ENCODE measurements at places on chromosomes 13 and 19.
A peak's percentile ranks its signal among the peaks of the same experiment; 100 is the strongest.

DNA sequence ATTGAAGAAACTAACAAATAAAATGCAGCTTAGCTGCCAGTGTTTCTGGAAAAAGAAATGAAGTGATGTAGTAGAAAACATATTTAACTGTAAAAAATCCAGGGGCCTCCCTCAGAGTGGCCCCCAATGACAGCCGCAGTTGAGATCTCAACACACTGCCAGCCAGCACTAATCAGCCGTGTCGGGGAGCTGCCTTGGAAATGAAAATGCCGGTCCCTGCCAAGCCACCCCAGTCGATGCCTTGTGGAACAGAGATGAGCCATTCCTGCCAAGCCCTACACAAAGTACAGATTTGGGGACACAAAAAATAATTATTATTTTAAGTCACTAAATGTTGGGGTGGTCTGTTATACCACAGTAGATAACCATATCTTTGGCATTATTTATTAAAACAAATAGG is 1342.4 kb downstream of the EFNB2 start:
- no peak for DNase-seq

- DNase-seq: no peak
These were observed 189.3 kb downstream of the TM9SF2 start for GRCh38 chr13:99690426-99691174.

- DNase-seq: peak; percentile 40
These were observed 30.1 kb downstream of the ZAR1L start for GRCh38 chr13:32284927-32285632.

- no peak for DNase-seq
These were observed 64.0 kb downstream of the RXFP2 start for GRCh38 chr13:31803311-31803710.

DNA sequence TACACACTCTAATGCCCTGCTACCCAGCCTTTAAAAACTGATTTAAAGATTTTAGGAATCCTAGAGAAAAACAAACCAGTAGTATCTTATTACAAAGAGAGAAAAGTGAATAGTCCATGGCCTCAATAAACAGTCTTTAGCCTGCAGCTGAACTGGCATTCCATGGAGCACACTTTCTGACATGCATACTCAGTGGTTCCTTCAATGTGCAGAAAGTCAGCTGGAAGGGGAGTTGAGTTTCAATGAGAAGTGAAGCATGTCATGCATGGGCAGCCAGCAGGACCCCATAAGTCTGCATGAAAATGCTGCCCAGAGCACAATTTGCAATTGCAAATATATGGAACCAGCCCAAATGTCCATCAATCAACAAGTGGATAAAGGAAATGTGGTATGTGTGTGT is 273.7 kb downstream of the UQCRFS1 start:
- DNase-seq: no peak

GRCh38 chr13:33639158-33639557 is 178.8 kb upstream of the RFC3 start:
- no peak for DNase-seq

DNA sequence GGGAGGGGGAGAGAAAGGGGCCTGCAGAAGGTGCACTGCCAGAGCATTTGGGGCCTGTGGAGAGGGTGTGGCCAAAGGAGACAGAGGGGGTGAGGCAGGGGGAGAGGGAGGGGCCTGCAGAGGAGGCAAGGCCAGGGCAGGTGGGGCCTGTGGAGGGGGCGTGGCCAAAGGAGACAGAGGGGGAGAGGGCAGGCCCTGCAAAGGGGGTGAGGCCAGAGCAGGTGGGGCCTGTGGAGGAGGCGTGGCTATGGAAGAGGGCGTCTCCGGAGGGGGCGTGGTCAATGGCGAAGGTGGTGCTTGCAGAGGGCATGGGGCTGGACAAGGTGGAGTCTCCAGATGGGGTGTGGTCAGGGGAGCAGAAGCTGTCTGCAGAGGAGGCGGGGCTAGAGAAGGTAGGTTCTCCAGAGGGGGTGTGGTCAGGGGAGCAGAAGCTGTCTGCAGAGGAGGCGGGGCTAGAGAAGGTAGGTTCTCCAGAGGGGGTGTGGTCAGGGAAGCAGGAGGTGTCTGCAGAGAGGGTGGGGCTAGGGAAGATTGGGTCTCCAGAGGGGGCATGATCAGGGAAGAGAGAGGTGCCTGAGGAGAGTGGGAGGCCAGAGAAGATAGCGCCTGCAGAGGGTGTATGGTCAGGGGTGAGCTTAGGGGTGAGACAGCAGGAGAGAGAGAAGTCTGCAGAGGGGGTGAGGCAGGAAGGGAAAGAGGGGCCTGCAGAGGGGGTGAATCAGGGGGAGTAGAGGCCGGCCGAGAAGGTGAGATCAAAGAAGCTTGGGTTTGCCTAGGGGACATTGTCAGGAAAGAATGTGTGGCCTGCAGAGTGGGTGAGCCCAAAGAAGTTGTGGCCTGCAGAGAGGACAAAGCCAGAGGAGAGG is 3.4 kb downstream of the PRR36 start:
- DNase-seq: no peak

DNA sequence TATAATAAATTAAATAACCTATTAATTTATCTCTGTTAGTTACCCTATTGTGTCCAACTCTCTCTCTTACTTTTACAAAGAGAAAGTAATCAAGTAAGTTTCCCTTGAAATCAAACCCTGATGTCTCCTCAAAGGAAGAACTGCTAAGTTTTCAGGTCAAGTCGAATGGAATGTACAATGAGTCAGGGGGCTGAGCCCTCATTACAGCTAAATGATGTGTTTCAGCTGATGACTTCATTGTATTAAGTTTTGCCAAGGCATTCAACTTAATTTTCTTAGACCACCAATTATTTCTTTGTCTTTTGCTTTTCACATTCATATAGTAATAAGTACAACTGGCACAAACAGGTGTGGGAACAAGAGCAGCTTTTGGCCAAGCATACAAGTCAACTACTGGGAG is 54.7 kb upstream of the DCT start:
- DNase-seq: no peak

DNA sequence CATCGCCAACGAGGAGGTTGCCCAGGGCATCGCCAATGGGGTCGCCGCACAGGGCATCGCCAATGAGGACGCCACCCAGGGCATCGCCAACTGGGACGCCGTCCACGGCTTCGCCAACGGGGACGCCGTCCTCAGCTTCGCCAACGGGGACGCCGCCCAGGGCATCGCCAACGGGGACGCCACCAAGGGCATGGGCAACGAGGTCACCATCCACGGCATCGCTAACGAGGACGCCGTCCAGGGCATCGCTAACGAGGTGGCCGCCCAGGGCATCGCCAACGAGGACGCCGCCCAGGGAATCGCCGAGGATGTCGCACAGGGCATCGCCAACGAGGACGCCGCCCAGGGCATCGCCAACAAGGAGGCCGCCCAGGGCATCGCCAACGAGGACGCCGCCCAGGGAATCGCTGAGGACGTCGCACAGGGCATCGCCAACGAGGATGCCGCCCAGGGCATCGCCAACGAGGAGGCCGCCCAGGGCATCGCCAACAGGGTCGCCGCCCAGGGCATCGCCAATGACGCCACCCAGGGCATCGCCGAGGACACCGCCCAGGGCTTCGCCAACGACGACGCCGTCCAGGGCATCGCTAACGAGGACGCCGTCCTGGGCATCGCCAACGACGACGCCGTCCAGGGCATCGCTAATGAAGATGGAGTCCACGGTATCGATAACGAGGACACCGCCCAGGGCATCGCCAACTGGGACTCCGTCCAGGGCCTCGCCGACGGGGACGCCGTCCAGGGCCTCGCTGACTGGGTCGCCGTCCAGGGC is 945.7 kb downstream of the TUBA3C start:
- no peak for DNase-seq

DNA sequence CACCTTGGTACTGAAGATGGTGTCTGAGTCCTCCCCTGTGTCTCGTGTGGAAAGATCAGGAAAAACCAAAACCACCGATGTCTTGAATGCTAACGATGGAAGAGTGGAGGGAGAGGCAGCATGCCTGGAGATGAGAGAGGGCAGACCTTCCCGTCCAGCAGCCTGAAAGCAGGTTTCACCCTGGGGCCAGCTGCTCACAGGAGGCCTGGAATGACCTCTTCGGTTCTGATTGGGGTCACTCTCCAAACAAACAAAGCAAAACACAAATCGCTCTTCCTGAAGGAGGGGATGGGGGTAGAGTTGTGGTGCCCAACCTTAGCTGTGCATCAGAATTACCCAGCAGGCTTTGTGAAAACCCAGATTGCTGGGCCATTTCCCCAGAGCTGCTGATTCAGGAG is 142.3 kb upstream of the SOX1 start:
- DNase-seq: no peak

GRCh38 chr13:63460462-63461090 is 2044.9 kb upstream of the PCDH20 start:
- DNase-seq: no peak

GRCh38 chr13:111252446-111253364 is 67.7 kb upstream of the TEX29 start:
- DNase-seq: no peak

DNA sequence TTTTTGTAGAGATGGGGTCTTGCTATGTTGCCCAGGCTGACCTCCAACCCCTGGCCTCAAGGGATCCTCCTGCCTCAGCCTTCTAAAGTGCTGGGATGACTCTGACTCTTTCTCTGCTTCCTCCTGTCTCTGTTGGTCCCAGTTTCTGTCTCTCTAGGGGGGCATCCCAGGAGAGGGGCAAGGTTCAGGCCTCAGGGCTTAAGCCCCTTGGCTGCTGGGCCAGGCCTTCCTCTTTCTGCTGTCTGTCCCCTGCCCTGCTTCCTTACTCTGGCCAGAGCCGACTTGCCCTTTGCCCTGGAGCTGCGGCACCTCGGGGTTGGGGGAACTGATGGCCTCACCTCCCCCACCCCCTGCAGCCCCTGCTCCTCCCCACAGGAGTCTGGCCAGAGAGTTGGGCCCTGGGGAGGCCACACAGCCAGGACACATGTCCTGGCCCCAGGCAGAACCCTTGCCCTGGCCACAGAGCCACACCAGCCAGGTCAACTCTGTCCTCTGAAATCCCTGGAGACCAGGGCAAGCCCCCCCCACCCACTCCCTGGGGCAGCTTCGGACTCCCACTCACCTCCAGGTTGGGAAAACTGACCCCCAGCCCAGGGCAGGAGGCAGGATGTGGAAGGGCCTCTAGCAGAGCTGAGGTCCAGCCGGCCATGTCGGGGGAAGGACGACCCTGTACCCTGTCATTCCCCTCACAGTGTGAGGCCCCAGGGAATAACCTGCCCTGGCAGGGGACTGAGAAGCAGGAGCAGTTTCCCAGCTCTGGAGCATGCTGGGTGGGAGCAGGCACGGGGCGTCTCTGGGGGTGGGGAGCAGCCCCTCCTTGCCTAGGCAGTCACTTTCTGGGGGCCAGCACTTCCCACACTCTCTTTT is 23.7 kb downstream of the CEBPA start:
- DNase-seq: no peak

DNA sequence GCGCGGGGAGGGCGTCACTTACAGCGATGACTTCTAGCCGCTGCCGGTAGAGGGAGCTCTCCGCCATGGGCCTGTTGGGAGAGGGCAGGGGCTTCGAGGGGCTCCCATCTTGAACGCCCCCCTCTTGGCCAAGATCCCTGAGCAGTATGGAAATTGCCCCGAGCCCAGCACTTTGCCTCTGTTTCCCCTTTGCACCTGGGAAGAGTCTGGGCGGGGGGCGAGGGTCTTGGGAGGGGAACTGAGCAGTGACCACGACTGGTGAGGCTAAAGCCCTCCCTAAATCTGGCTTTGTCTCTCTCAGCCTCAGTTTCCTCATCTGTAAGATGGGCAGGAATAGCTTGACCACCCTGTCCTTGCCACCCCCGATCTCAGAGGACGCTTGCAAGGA is 2.8 kb downstream of the PALM3 start:
- no peak for DNase-seq

DNA sequence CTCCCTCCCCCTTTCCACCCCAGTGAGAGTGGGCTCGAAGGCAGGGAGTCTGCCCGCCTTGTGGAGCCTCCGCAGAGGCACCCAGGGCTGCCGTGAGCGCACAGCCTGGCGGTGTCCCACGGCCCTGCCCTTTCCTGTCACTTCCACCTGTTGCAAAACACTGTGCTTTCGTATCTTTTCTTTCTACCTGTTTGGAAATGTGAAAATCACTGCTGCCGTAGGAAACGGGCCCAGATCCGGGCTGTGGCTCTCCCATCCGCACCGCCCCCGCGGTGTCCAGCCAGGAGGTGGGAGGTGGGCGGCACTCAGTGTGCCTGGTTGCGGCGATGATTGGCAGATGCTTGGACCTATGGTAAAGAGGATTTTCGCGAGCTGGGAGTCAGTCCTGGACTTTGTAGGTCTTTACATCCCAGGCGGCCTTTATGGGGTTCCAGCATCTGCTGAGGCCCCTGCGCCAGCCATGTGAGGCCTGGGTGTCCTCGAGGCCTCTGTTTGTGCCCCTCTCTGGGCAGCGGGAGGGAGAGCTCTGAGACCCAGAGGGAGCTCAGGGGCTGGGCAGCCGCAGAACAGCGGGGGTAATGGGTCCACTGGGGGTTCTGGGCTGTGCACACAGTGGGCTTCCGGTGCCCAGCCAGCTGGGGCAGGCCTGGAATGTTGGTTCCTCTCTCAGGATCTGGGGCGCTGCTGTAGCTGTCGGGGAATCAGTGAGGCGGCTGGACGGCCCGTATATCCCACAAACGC is 6.1 kb downstream of the STK11 start:
- no peak for DNase-seq

DNA sequence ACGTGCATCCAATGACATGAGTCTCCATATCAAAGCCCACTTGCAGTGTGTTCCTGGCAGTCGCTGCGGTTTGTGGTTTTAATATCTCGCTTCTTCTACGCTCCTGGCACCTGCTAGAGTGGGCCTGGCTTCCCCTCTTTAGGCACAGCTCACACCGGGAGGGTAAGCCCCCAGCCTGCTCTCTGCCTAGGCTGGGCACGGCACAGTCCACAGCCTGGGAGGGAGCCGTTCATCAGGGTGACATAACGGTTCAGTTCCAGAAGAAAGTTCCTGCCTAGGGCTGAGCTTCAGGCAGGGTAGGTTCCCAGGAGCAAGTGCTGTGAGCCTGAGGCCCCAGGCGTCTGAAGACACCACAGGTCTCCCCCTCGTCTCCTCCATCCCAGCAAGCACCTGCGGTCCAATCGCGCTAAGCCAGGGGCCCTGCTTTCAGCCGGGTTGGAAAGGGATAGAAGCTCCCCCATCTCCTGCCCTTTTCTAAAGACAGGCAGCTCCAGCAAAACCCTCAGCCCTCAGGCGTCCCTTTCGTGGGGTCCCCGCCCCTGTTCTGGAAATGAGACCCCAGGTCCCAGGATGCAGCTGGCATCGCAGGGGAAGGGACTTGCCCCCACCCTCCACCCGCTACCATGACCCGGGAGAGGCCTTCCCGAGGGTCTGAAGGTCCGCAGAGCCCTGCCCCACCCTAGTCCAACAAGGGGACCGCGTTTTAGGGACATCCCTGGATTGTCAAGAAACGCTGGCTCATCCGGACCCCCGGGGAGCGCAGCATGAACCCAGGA is 121.6 kb upstream of the ZNF507 start:
- no peak for DNase-seq

GRCh38 chr13:47545201-47546024 is 455.7 kb downstream of the SUCLA2 start:
- peak; percentile 22 for DNase-seq
